ENCODE measurements at places on chromosomes 12 and 14.
A peak's percentile ranks its signal among the peaks of the same experiment; 100 is the strongest.

GRCh38 chr12:93333054-93333453, 44.7 kb upstream of the NUDT4 start:
- no peak for DNase-seq

- no peak for DNase-seq
Observed at GRCh38 chr14:46653031-46653755, 1.6 kb upstream of the RPL10L start.

DNA sequence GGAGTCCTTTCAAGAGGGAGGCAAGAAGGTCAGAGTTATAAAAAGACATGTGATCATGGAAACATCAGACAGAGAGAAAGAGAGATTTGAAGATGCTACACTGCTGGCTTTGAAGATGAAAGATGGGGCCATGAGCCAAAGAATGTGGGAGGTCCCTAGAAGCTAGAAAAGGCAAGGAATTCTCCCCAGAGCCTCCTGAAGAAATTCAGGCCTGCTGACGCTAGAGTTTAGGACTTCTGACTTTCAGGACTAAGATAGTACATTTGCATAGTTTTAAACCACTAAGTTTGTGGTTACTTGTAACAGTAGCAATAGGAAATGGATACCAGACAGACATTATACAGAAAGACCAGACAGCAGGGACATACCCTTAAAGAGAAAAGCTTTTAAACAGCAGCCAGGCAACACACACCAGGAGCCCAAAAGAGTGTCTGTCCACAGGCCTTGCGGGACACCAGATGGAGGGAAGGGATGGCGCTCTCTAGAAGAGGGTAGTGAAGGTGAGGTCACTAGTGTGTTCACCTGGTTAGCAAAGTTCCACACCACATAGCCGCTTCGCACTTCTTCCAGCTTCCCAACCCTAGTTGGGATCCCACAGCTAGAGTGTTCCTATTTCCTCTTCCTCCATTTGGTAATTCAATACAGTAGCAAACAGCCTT, 29.7 kb upstream of the CEBPE start:
- no peak for DNase-seq

- no peak for DNase-seq
Observed at GRCh38 chr12:93072340-93072739, 143.2 kb upstream of the EEA1 start.

- no peak for DNase-seq
Observed at GRCh38 chr12:57765003-57765697, 1.7 kb downstream of the CYP27B1 start.

- no peak for DNase-seq
Observed at GRCh38 chr14:92711976-92712653, 36.3 kb downstream of the LGMN start.

DNA sequence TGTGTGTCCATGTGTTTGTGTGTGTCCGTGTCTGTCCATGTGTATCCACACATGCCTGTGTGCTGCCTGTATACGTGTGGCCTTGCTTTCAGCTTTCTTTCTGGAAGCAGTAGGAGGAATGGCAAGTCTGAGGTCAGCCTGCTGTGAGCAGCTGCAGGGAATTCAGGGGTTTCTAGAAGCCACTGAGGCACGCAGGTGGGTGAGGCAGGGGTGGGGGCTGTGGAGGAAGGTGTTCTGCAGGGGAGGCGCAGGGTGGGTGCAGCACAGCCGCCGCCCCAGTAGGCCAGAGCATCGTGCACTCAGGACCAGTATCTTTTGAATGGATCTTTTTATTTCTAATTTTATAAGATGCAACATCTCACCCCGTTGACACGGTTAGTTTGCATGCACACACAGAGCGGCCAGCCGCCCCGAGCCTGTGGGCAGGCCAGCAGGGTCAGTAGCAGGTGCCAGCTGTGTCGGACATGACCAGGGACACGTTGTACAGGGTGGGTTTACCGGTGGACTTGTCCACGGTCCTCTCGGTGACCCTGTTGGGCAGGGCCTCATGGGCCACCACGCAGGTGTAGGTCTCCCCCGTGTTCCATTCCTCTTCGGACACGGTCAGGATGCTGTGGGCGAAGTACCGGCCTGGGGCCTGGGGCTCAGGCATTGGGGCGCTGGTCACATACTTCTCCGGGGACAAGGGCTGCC, 327.7 kb downstream of the TMEM121 start:
- DNase-seq = no peak

GRCh38 chr12:49979791-49980190, 7.0 kb downstream of the AQP6 start:
- no peak for DNase-seq

GRCh38 chr12:60210756-60211155, 614.9 kb downstream of the SLC16A7 start:
- DNase-seq = no peak

DNA sequence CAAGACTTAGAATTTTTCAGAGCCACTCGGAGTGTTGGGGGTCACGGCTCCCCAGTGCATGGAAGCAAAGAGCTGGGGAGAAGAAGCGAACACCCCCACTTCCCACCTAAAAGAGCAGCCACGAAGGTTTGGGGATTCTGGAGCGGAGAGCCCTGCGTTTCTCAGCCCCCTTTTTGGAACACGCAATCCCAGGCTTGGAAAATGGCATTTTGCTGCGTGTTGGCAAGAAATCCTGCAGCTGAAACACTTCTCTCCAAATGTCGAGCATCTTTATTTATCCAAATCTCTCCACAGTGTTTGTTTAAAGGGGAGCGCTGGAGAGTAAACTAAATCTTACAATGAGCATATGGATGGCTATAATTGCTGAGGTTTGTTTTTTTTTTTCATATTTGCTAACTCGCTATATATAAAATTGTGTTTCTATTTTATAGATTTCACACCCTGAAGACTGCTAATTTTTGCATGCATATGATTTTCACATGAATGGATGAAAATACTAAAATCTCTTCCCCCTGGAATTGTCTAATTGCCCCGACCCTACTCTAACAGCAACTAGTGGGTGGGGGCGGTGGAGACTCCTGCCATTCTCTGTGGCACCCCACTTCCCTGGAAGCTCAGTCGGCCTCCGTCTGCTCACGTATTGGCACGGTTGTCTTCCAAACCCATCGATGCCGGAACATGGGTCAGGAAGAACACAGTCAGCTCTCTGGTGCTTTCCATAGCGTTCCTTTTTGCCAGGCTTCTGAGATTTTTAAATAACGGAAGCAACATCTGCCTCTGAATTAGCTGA, 120.5 kb downstream of the GCH1 start:
- no peak for DNase-seq

- no peak for DNase-seq
Observed at GRCh38 chr12:21340403-21340802, 5.7 kb upstream of the SLCO1A2 start.

- DNase-seq = no peak
Observed at GRCh38 chr12:109544955-109545531, 28.3 kb downstream of the MMAB start.

DNA sequence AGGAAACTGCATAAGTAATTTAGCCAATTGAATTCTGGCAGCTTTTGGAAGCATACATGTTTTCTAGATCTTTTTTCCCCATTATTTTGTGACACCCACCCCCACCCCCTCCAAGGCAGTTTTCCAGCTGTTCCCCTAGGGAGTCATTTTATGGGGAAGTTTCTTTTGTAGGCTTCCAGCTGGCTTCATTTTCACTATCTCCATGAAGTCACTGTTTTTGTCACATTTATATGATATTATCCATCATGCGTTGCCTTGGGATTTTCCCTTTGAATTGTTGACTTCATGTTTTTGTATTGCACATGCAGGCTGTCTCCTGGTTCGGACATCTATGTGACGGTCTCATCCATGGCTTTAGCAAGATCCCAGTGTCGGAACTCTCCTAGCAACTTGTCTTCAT, 233.6 kb upstream of the RGS6 start:
- peak; percentile 54 for DNase-seq

- DNase-seq = peak; percentile 8
Observed at GRCh38 chr14:55245657-55246268, 25.5 kb upstream of the FBXO34 start.

DNA sequence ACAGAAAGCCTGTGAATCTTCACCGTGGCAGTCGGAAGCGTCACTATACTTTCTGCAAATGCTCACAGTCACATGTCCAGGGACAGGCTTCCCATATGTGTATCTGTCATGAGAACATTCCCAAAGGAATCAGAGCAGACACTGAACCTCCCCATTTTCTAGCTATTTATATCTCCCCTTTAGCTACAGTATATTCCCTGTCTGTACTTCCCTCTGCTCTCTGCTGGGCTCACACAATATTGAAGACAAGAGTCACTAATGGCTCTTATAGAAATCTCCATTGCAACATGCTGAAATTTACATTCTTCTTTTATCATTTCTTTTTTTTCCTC, 8.2 kb downstream of the A2M start:
- no peak for DNase-seq

- no peak for DNase-seq
Observed at GRCh38 chr14:25658988-25659387, 609.0 kb upstream of the STXBP6 start.

DNA sequence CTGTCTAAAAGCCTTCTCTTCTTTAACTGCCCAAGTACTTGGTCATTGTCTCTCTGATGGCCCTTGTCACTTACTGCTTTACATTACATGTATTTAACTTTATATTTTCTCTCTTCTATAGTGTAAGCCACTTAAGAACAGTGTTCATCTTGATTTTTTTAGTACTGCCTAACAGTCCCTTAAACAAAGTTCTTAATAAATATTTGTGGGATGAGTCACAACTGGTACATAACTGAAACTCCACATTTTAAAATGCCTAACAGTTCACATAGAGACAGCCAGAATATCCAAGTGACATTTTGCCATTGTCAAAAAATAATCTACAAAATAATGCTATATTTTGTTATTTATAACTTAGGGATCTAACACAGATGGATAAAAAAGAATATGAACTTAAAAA, 146.6 kb downstream of the STXBP6 start:
- no peak for DNase-seq

DNA sequence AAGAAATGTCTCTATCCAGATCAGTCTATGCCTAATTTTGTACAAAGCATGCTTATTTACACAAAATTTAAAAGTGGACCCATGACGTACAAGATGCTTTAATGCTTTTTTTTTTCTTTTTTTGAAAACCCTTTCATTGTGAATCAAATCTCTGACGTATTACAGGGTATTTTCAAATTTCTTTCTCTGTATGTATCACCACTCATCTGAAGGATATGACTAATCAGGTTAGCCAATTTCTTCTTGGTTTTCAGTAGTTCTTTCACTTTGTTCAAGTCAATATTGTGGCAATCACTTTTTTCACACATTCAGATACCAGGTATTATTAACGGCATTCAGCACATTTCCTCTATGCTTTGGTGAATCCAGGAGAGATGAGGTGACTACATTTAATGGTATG, 685.3 kb downstream of the TRHDE start:
- no peak for DNase-seq

- no peak for DNase-seq
Observed at GRCh38 chr12:116053479-116054200, 223.9 kb downstream of the MED13L start.

- DNase-seq = no peak
Observed at GRCh38 chr14:105926373-105927095, 400.2 kb downstream of the TMEM121 start.

DNA sequence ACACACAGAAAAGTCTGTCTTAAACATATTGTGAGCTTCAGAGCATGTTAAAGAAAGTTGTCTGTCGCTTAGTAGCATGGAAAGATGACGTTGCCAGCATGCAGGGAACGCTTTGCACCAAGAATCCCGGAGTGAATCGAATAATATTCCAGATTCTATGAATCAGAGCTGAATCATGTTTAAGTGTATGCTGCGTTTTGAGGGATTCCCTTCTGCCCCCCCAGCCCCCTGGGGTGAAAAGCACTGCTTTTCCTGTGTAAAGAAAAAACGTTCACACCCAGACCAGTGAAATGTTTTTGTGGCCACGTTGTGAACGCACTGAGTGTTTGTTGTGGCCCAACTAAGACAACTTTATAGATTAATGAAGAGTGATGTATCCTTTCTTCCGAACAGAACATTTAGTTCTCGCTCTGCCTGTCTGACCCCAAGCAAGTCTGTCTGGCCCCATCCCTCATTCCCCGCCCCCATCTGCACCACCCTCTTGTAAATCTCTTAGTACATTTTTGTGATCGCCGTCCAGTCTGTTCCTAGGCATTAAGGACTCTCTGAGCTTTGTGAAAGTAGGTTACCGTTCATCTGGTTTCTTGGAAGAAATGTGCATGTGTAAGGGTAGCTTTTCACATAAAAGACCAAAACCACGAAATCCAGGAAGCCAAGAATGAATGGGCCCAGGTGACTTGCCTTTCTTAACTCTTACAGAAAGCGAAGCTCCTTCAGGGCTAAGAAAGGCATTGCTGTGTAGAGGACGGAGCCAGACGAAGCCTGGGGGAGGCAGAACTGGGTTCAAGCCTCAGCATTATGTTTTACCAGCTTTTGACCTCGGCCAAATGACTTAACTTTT, 103.0 kb downstream of the SAMD4A start:
- DNase-seq = no peak

GRCh38 chr14:26217778-26218177, 380.1 kb downstream of the NOVA1 start:
- DNase-seq = no peak

- no peak for DNase-seq
Observed at GRCh38 chr12:119613319-119613936, 19.9 kb downstream of the TMEM233 start.

DNA sequence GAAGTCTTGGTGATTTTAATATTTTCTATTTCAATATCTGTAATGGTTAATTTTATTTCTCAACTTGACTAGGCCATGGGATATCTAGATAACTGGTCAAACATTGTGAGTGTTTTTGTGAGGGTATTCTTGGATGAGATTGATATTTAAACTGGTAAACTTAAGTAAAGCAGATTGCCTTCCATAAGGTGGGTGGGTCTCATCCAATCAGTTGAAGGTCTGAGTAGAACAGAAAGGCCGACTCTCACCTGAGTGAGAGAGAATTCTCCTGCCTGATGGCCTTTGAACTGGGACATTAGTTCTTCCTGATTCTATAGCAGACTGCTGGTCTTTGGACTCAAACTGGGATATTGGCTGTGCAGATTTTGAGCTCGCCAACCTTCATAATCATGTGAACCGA, 36.3 kb downstream of the OTOGL start:
- DNase-seq = no peak

DNA sequence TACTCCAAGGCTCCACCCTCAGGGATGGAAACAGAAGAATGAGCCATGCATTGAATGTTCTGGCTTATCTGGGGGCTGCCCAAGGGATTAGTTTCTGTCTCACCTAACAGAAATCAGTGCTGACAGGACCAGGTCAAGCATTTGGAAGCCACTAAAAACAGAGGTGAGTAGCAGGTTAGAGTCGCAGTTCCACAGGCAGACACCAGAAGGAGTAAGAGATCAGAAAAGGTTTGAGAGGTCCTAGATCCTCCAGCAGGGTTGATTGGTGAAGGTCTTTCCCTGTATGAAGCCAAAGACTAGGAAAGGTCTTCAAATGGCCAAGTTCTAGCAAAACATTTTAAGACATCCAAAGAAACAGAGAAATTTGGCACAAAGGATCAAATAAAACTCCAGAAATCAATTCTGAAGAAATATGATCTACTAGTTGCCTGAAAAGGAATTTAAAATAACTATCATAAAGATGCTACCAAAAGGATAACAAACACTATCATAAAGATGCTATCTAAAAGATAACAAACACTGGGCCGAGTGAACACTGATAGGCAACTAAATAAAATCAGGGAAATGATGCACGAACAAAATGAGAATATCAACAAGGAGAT, 19.5 kb upstream of the TTC9 start:
- DNase-seq = peak; percentile 25

- no peak for DNase-seq
Observed at GRCh38 chr12:70644861-70645260, 7.6 kb upstream of the PTPRB start.

GRCh38 chr14:101845496-101845895, 84.0 kb downstream of the PPP2R5C start:
- DNase-seq = no peak

All from tongue (tissue), 3 donors.